ENCODE measurements at places on chromosomes 11 and 22.
A peak's percentile ranks its signal among the peaks of the same experiment; 100 is the strongest.

GRCh38 chr11:87870086-87870485 lies 305.2 kb downstream of the RAB38 start:
- DNase-seq = no peak

DNA sequence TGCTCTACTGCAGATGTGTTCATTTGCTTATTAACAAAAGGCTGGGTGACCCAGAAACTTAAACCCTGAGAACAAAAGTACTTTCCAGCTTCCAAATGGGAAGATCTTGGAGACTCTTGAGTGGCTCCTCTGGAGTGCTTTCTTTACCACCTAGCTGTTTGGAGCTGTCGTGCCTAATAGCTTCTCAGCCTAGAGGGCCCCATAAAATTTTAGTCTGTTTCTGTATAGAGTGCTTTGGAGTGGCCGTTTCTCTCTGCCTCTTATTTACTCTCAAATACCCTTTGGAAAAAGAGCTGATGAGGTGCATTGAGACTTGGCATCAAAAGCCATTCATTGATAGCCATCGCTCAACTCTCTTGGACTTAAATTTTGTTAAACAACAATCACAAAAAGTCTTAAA lies 50.7 kb downstream of the ZNRF3 start:
- DNase-seq = no peak

DNA sequence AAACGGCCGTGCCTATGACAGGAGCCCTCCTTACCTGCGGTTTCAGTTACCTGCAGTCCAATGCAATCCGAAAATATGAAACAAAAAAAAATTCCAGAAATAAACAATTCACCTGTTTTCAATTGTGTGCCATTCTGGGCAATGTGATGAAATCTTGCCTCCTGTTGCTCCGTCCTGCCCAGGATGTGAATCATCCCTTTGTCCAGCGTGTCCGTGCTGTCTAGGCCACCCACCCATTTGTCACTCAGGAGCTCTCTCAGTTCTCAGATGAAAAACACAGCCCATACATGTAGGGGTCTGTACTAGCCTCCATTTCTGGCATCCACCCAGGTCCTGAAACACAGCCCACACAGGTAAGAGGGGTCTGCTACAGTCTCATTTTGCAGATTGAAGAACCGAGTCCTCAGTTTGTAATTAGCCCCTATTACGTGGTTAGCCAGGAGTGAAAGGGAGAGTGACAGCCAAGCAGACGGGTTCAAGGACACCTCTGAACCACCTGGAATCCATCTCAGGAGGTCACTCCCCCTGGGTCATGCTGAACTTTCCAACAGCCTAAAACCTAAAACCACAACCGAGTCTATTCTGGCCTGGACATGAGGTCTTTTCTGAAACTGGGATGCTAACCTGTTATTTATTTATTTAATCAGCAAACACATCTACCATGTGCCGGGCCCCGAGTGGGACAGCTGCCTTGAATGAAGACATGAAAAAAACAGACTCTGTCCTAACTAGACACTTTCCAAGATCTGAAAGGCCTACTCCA lies 317.2 kb downstream of the SHANK2 start:
- no peak for DNase-seq

GRCh38 chr22:47199261-47199978 lies 437.0 kb downstream of the TBC1D22A start:
- no peak for DNase-seq

- DNase-seq = no peak
Observed at GRCh38 chr11:11980841-11981308, 27.6 kb downstream of the DKK3 start.

DNA sequence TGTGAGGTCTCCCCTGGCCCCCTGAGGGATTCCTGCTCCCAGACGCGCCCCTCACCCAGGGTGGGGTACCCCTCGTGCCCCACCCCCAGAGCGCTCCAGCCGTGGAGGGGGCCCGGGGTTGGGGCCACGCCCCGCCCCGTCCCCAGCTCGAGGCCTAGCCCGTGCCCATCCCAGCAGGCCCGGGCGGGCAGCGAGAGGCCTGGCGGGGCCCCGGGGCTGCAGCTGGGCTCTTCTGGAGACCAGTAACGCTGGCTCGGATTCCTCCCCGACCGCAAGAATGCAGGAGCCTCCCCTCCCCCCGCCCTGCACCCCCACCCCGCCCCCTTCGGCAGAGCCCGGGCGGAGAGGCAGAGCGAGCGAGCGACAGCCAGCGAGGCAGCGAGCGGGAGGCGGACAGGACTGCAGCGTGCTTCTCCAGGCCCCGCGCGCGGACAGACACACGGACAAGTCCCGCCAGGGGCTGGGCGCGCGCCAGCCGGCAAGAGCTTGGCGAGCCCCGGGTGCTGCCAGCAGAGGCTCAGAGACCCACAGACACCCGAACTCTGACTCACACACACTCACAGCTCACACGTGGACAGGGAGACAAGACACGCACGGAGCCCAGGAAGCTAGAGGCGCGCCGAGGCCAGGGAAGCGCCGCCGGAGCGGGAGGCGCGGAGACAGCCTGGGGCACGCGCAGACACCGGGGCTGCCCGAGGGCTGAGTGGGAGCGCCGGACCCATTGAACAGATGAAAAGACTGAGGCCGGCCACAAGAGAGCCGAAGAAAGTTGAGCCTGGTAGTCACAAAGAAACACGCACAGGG lies 15.2 kb downstream of the BCL9L start:
- DNase-seq = peak; percentile 49

DNA sequence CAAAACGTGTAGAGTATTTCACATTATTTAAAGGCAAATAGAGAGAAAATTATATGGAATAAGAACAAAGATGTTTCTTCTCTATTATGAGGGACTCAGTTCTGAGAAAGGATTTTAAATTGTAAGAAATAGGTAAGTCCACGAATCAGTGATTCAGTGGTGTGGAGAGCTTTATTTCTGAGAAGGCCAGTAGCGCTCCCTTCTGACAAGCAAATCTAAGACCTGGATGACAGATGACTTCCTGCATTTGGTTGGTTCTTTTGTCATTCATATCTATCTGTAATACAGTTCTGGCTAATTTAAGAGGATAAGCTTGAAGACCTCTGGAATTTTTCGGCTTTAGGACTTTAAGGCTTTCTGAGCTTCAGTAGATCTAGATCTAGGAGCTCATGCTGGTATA lies 7.0 kb downstream of the CD3E start:
- DNase-seq = no peak

DNA sequence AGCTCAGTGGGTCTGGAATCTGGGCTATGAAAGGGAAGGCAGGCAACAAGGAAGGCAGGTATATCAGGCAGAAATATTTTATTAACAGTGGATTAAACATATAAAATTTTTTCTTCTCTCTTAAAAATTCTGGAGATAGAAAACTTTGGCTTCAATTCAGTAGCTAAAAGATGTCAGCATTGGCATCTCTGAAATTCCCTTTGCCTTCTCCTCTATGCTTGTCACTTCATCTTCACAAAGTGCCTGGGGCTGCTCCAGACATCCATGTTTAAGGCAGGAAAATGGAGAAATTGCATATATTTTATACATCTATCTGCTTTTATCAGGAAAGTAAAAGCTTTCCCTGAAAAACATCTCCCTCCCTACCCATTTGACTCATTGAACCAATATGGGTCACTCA lies 894.1 kb upstream of the API5 start:
- DNase-seq = no peak

GRCh38 chr11:118851970-118852369 lies 31.7 kb upstream of the CXCR5 start:
- DNase-seq = no peak

- DNase-seq = no peak
Observed at GRCh38 chr11:33936725-33937604, 45.1 kb upstream of the LMO2 start.

DNA sequence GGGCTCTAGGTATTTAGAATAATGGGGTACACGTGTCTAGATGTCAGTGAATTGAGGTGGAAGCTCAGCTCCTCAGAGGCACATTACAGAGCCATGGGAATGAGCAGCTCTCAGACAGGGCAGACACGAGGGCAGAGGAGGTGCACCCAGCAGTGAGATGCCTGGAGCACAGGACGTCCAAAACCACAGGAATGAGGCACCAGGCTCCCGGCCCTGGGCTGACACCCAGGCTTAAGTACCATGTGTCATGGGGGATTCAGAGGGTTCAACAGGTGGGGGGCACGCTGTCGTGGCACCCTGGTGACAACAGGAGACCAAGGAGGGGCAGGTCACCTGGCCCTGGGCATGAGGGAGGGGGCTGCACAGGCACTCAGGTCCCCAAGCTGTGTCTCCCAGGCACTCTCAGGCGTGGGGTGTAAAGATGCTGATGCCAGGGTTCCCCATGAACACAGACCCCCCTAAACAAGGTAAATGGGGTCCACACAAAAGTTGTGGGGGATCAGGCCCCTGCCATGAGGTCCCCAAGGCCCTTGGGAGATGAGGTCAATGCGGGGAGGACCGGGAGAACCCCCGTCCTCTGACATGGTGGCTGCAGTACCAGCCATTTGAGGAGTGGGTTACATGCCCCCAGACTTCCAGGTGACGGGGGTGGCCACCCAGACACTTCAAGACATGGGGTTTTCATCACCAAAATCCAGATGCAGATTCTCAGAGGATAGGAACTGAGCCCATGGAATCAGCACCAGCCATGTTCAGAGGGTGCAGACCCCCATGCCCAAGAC lies 5.6 kb upstream of the SYT8 start:
- DNase-seq = no peak

GRCh38 chr11:65132988-65133700 lies 1.2 kb downstream of the SYVN1 start:
- DNase-seq = no peak

DNA sequence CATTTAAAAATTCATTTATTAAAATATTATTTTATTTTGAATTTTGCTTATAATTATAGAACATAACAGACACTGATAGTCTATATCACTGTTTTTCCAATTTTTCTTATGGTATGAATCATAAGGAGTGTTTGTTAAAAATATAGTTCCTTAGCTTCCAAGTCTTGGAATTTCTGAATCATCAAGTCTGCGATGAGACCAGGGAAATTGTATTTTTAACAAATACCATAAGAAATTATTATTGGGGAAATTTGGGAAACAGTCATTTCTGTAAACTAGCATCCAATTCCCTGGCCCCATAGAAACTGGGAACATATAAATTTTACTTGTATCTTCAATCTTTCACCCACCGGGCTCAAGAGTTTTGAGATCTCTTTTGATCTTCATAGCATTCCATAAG lies 38.0 kb upstream of the PICALM start:
- no peak for DNase-seq

- DNase-seq = no peak
Observed at GRCh38 chr22:35638001-35638400, 10.2 kb upstream of the APOL6 start.

DNA sequence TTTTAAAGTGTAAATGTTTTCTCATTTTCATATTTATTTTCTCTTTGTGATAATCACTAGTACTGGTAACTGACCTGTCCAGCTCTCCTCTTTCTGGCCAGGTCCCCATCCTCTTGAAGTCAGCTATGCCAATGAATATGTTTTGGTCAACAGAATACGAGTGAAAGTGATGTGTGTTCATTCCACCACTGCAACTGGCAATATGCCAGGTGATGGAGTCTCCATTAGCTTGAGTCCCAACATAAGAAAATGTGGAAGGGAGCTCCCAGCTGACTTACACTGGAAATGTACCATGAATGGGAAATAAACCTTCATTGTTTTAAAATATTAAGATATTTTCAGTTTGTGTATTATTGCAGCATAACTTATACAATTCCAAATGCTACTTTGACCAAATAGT lies 75.8 kb downstream of the CCDC34 start:
- no peak for DNase-seq

DNA sequence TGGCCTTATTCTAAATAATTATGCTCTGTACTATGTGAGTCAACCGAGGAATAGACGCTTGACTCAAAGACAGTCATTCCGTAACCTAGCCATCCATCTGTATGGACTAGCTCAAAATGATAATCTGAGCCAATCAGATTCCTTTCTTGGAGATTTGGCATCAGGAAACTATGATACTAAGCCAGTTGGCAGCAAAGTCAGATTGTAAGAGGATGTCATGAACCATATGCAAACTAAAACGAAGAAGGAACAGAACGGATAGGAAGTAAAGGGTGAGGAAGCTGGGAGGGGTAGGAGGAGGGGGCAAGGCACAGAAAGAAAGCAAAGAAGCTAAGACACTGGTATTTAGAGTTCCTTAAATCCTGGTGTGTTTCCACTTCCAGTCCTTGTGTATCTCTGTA lies 10.7 kb upstream of the SESN3 start:
- no peak for DNase-seq

GRCh38 chr11:36885154-36885553 lies 287.1 kb upstream of the RAG2 start:
- no peak for DNase-seq

GRCh38 chr22:44331881-44332714 lies 19.3 kb upstream of the SHISAL1 start:
- no peak for DNase-seq

DNA sequence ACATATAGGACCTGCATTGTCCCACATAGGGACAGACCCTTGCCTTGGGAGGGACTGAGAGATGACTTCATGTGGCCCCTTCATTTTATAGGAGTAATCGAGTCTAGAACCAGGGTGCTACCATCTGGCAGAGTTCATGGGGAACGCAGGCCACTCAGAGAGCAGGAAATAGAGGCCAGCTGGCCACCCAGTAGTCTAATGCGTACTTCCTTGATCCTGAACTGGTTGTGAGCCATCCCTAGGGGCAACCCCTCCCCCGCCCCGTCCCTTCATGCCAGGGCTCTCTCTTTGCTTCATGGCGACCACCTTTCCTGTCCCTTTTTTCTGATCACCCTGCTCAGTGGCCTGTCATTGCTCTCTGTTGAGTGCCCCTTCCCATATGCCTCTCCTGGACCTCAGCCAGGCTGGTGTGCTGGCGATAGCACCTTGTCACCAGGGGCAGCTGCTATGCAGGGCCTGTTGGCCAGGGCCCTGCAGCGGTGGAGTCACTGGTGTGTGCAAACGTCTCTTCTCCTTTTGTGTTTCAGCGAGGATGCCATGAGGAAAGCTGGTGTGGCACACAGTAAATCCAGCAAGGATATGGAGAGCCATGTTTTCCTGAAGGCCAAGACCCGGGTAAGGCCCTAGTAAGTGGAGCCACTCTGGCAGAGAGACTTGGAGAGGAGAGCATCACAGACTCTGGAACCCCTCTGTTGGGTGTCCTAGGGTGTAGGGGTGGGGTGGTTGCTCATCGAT lies 29.3 kb downstream of the MED15 start:
- DNase-seq = no peak

DNA sequence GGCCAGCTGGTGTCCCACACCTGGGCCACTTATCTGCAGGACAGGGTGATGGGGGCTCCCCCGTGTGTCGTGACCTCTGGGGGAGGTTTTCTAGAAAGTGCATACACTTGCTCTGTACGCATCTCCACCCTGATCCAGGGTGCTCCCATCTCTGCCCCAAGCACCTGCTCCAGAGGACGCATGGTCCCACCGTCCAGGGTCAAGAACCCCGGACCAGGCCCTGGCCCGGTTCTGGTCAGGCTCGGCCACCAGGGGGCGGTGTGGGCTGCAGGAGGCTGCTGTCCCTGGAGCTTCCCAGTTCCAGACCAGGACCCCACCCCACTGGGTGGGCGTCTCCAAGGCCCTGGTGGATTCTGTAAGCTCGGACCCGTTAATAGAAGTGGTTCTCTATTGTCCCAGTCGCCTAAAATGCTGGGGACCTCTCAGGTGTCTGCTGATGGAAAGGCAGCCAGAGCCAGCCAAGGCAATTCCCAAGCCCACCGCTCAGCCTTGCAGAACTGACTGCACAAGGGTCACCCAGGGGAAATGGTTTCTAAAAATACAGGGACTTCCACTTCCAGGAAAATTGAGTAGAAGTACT lies 34.7 kb upstream of the SEPTIN5 start:
- DNase-seq = peak; percentile 29

GRCh38 chr11:101860696-101861427 lies 53.9 kb upstream of the CEP126 start:
- DNase-seq = no peak

GRCh38 chr22:38398609-38399461 lies 56.2 kb downstream of the KCNJ4 start:
- DNase-seq = peak; percentile 75

Data from activated T-helper 1 cell treated with Interleukin-2 at 50 U/mL for 16 hours (primary cell).